ENCODE measurements at places on chromosomes 4 and X.

DNA sequence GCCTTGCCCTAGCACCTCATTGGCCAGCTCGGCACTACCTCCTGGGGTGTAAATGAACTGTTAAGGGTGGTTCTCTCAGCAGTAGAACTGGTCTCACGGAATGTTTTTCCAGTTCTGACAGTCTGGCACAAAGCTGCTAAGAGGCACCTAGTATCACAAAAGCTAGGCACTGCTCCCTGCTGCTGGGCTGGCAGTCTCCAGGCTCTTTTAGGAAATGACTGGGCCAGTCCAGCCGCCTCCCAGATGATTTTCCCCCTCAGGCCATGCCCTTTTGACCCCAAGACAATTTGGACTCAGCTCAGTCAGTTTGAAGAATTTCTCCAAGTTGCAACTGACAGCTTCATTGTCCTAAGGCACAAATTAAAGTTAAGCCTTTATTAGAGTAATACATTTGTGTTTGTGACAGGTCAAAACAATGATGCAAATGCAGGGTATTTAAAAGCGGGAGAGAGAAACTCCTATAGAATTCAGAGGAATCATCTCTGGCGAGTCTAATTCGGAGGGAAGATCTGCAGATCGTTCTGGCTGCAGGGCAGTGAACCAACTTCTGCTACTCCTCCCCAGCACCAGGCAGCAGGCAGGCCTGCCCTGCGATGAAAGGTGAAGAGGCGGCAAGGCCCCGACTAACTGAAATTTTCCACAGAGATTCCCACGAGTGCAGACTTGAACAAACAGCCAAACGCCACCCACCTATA is 7.9 kb downstream of the FRMD7 start:
- no peak for DNase-seq

- no peak for DNase-seq
Measured at GRCh38 chrX:146424422-146424821, 385.1 kb upstream of the CXorf51B start.

GRCh38 chr4:84366161-84366560 is 132.9 kb downstream of the NKX6-1 start:
- no peak for DNase-seq

DNA sequence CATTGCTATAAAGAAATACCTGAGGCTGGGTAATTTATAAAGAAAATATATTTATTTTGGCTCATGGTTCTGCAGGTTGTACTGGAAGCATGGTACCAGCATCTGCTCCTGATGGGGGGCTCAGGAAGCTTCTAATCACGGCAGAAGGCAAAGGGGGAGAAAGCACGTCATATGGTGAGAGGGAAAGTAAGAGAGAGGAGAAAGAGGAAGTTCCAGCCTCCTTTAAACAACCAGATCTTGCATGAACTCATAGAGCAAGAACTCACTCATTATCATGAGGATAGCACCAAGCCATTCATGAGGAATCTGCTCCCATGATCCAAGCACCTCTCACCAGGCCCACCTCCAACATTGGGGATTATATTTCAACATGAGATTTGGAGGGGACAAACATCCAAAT is 125.0 kb upstream of the GRPR start:
- no peak for DNase-seq

DNA sequence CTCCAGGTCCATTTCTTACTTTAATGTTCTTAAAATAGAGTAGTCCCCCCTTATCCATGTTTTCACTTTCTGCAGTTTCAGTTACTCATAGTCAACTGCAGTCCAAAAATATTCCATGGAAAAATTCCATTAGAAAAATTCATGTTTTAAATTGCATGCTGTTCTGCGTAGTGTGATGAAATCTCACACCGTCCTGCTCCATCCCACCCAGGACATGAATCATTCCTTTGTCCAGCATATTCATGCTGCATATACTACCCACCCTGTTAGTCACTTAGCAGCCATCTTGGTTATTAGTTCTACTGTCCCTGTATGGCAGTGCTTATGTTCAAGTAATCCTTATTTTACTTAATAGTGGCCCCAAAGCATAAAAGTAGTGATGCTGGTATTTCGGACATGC is 5.4 kb upstream of the PDLIM5 start:
- DNase-seq = no peak

DNA sequence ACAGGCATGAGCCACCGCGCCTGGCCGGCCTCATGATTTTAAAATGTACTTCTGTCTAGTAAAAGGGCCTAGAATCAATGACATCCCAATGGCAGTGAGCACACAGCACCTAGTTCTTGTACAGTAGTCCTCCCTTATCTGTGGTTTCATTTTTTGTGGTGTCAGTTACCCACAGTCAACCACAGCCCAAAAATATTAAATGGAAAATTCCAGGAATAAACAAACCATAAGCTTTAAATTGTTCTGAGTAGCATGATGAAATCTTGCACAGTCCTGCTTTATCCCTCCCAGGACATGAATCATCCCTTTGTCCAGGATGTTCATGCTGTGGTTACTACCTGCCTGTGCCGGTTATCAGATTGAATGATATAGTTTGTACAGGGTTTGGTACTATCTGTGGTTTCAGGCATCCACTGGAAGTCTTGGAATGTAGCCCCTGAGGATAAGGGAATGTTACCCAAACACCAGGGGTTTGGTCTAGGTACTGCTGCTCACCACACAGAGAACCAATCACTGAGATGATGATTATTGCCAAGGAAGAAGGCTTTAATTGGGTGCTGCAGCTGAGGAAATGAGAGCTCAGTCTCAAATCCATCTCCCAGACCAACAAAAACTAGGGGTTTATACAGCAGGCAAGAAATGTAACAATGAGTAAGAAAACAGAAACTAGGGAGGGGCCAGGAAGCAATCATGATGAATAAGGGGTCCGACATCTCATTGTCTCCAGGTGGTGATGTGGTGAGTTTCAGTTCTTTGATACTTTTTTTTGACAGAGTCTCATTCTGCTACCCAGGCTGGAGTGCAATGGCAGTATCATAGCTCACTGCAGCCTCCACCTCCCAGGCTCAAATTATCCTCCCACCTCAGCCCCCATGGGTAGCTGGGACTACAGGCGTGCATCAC is 16.2 kb upstream of the FHL1 start:
- no peak for DNase-seq

- DNase-seq = no peak
Measured at GRCh38 chrX:108159028-108159670, 67.6 kb downstream of the ATG4A start.

DNA sequence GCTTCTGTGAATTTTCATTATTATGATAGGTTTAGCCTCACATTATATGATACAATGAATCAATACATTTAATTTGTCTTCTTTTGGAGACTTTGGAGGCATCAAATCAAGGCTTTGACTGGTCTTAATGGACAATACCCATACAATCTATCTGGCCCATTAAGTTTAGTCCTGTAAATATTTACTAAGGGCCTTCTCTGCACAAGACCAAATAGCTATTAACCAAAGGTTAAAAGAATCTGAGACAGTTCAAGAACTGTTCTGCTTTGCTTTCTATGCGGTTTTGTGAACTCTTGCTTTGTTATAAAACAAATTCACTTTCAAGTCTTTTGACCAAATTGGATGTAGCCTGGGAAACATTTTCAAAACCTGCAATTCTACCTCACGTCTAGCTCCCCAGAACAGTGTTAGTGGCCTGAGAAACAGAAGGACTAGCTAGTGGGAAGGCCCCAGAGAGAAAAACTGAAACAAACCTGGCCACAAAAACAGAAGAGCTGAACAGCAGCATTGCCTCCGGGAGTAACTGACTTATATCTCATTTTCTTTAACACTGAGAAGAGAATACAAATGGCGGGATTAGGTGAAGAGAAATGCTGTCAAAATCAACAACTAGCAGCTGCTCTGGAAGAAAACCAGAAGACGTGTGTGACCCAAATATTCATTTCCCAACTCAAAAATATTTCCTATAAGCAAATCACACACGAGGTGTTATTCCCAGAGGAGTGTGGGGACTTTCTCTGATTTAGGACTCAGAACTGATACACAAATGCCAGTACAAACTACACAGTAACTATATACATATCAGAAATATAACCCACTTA is 548 bp downstream of the TLR1 start:
- DNase-seq = peak; percentile 21

DNA sequence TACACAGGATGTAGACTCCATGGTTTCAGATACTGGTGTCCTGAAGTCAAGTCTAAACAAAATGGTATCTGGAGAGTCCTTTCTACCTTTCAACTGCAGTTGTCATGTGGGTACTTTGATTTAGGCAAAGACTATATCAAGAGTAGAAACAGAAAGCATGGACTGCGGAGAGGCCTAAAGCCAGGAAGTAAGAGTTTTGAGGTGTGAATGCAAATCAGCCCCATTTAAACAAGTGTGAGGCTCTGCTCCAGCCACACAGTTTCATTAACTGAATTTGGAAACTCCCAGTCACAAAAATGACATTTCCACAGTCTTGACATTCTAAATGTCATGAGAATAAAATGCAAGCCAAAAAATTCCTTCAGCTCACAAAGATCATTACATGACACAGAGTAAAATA is 87.2 kb upstream of the MCF2 start:
- DNase-seq = no peak

DNA sequence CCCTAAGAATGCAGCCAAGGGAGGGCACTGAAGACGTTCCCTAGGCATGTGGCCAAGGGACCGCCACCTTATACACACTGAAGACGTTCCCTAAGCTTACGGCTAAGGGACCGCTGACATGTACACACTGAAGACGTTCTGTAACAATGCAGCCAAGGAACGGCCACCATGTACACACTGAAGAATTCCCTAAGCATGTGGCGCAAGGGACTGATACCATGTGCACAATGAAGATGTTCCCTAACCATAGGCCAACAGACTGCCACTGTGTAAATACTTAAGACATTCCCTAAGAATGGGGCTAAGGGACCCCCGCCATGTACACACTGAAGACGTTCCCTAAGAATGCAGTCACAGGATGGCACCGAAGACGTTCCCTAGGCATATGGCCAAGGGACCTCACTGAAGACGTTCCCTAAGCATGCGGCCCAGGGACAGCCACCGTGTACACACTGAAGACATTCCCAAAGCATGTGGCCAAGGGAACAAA is 36.1 kb downstream of the DHRSX start:
- DNase-seq = no peak

DNA sequence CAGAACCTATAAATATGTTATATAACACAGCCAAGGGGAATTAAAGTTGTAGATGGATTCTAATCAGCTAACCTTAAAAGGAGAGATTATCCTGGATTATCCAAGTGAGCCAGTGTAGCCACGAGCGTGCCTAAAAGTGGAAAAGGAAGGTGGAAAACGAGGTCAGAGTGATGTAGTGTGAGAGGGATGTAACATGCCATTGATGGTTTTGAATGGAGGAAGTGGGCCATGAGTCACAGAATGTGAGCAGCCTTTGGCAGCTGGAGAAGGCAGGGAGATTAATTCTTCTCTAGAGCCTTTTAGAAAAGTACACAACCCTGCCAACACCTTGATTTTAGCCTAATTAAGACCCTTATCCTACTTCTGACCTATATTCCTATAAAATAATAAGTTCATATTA is 149.1 kb downstream of the SLC39A8 start:
- DNase-seq = no peak

DNA sequence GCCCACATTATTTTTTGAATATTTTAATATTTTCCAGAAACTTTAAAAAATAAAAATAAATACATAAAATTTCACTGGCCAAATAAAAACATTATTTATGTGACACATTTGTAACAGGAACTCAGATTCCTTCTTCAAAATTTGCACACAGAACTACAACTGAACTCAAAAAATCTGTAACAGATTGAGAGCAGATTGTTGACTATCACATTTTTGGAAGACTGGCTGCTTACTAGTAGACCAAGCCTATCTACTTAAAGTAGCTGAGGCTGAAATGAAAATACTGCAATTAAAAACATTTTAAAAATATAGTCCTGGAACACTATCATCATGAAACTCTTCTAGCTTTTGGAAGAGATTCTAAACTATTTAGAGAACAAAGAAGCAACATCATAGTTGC is 203.9 kb downstream of the SH3BGRL start:
- DNase-seq = no peak

DNA sequence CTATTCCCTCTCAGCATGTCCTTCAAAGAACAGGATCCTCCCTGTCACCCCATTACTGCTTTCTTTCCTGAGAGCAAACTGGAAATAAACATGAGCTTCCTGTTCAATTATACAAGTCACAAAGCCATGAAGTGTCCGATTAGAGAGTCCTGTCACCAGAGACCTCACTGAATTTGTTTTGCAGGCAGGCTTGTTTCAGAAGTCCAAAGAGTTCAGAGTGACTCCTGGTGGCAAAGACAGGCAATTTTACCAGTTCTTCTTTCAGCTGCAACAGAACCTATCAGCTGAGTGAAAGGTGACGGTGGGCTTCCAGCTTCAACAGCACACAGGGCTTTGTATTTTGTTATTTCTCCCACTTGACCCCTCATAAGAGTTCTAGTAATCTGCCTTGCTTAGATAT is 6.4 kb downstream of the ELK1 start:
- DNase-seq = no peak

- DNase-seq = peak; percentile 8
Measured at GRCh38 chrX:108001218-108001814, 19.1 kb upstream of the TEX13B start.

DNA sequence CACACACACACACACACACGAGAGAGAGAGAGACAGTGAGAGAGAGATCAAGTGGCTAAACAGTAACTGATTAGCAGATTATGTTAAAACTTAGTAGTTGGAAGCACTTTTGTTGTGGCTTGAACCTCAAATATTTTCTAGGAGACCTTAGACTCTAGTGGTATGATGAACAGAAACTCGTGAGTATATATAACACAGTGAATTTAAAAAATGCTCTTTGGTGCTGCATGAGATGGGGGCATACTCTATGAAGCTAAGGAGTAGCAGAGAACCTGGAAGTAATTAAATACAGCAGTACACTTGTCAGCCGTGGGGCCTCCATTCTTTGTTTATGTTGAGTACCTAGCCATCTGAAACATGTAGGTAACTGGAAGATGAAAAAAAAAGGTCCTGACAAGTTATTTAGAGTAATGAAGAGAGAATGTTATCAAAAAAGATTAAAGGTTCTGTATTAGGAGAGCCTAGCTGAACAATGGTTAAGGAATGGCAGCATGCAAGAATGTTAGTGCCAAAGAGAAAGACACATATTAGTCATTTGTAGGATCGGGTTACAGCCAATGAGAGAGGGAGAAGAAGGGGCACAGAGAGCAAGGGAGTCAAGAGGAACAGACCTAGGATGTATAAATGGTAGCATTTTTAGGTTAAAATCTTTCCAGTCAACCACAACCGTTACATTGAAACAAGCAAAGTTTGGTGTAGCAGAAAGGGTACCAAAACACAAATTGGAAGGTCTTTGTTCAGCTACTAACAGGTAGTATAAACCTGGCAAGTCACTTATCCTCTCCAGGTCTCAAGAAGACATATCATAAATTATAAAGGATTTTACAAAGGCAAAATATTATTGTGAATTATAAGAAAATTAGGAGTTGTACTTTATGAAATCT is 316.7 kb upstream of the DIPK2B start:
- DNase-seq = no peak

Measured in CD4-positive, alpha-beta T cell (primary cell).